NCI-H1048 (cell line): ENCODE measurements at places on chromosomes 4 and X.

GRCh38 chr4:73197220-73197619, 61.4 kb downstream of the ANKRD17 start:
- no peak for DNase-seq

GRCh38 chr4:66688674-66689073, 856.6 kb downstream of the CENPC start:
- no peak for DNase-seq

- DNase-seq = no peak
Measured at GRCh38 chrX:110081740-110082139, 78.8 kb downstream of the TMEM164 start.

DNA sequence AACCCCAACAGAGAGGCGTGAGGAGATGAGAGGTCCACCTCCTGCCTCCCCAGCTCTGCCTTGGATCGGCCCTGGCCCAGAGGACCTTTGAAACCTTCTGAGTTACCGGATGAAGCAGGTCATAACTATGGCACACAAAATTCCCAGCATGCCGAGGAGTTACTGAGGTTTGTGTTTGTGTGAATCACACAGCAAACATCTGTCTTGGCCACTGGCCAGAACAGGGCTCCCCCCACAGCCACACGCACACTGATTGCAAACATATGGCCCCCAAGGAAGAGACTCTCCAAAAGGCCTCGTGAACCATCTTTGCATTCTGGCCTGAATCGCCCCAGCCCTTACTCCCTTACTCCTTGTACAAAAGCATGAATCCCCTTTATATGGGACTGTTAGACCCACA, 18.9 kb downstream of the RPS4X start:
- no peak for DNase-seq

GRCh38 chr4:21858971-21859370, 89.6 kb downstream of the KCNIP4 start:
- DNase-seq = no peak

GRCh38 chr4:34723605-34724004, 1520.7 kb downstream of the ARAP2 start:
- DNase-seq = no peak

- no peak for DNase-seq
Measured at GRCh38 chr4:90025248-90025647, 101.9 kb upstream of the CCSER1 start.

DNA sequence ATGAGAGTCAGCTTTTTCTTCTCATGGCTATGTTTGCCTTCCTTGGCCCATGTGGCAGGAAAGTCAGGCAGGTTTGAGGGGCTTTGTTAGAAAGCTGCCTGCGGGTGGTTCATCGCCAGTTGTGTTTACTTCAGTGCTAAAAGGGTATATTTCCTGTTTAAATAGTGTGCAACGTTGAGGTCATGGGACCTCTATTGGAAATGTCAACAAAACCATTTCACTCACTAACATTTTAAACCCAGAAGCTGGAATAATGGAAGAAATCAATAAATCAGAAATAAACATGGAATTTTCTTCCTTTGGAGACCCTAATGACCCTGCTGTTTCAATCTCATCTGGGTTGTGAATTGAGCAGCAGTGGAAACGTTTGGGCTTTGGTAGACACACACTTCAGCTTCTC, 185.8 kb downstream of the ANKRD50 start:
- no peak for DNase-seq

- DNase-seq = no peak
Measured at GRCh38 chr4:15348236-15348635, 79.6 kb upstream of the C1QTNF7 start.

- DNase-seq = no peak
Measured at GRCh38 chrX:42131856-42132255, 208.5 kb upstream of the CASK start.

- DNase-seq = no peak
Measured at GRCh38 chrX:55731826-55732225, 14.3 kb downstream of the RRAGB start.

DNA sequence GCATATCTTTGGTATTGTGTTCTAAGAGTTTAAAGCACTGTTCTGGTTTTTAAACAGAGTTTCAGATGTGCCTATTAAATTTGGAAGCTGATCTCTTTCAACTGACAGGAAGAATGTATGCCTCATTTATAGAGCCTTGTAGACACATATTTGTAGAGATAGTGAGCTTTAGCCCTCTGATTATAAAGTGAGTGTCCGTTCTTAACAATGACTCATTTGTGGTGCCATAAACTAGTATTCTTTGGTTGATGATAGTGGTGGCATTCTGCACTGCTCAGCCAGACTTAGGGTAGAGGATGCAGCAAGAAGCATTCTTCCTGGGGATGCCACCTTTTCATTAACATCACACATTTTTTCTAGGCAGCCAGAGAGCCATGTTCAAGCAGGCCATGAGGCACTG, 121.7 kb downstream of the TLL1 start:
- DNase-seq = no peak

GRCh38 chr4:2042204-2042946, 16.8 kb upstream of the NAT8L start:
- DNase-seq = no peak

DNA sequence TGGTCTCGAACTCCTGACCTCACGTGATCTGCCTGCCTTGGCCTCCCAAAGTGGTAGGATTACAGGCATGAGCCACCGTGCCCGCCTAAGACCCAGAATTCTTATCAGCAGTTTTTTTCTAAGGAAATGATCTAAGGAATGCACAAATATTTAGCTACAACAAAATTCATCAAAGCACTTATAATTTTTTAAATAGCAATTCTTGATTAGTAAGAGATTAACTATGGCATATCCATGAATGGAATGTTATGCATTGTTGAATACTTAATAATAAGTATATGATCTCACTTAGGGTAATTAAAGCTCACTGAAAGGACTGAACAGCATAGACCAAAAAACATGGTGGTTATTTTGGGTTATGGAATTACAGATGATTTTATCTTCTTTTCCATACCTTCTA, 18.4 kb downstream of the CENPU start:
- DNase-seq = no peak

- DNase-seq = no peak
Measured at GRCh38 chr4:118718511-118719170, 33.4 kb downstream of the METTL14 start.

DNA sequence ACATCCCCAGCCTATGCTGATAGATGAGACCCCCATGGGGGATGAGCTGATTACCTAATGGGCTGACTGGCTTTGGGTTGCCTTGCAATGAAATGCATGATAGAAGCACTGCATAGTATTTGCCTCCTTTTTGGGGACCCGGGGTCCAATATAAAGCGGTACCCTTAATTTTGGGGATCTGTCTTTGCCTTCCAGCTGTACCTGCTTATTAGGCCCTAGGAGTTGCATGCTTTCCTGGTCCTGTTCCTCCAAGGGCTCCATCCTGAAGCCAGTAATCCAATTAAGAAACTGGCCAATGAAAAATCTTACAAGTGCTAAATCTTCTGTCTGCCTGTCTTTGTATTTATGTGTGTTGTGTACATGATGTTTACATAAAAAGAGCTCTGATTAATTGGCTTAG, 791.6 kb downstream of the TRIML1 start:
- DNase-seq = no peak

DNA sequence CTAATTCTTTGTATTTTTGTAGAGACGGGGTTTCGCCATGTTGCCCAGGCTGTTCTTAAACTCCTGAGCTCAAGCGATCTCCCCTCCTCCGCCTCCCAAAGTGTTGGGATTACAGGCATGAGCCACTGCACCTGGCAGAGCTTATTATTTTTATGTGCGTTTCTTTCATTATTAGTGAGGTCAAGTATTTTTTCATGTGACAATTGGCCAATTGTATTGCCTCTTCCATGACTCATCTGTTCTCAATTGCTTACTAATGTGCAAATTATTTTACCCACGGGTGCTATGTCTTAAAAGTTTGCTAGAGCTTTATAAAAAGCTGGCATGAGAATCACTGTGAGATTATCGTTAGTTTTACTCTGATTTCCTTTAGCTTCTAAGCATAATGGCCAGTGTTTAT, 13.0 kb upstream of the ARX start:
- DNase-seq = no peak

GRCh38 chr4:15592799-15593198, 62.4 kb downstream of the FBXL5 start:
- DNase-seq = no peak
